ENCODE measurements at places on chromosomes 2 and 18.

- H3K36me3 ChIP-seq: no peaks in the 10 kb centered on the region
- DNase-seq: no peak
- H3K4me3 ChIP-seq: peak overlapping the region; percentile 26
Measured at GRCh38 chr18:79856119-79857007, 58.6 kb downstream of the KCNG2 start.

GRCh38 chr18:73715210-73715670, 432.4 kb downstream of the FBXO15 start:
- no peak overlapping the region for H3K4me3 ChIP-seq
- H3K4me1 ChIP-seq: no peaks in the 10 kb centered on the region
- no peaks in the 10 kb centered on the region for H3K36me3 ChIP-seq
- H3K27ac ChIP-seq: no peak overlapping the region

GRCh38 chr2:134231965-134232340, 21.9 kb upstream of the MGAT5 start:
- DNase-seq: no peak
- H3K36me3 ChIP-seq: peaks cover 5% of the 10 kb centered on the region
- peak overlapping the region; percentile 52 for H3K4me3 ChIP-seq
- peaks cover 93% of the 10 kb centered on the region for H3K4me1 ChIP-seq

DNA sequence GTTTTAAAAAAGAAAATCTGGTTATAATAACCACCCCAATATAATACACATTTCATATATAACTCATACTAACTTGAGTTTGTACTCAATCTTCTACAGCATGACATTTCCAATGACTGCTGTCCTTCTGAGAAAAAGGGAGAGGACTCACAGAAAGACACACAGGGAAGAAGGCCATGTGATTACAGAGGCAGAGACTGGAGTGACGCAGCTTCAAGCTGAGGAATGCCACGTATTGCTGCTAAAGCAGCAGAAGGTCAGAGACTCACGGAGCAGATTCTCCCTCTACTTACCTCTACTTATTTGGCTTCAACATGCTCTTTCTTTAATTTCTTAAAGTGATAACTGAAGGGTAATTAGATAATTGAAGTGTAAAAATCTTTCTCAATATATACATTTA, 753.5 kb upstream of the PKDCC start:
- H3K27ac ChIP-seq: no peak overlapping the region
- DNase-seq: no peak
- H3K36me3 ChIP-seq: no peaks in the 10 kb centered on the region
- H3K27me3 ChIP-seq: no peaks in the 10 kb centered on the region
- no peak overlapping the region for H3K4me3 ChIP-seq

- no peak for DNase-seq
- H3K27ac ChIP-seq: no peak overlapping the region
- H3K4me1 ChIP-seq: peaks cover 47% of the 10 kb centered on the region
Measured at GRCh38 chr2:42954227-42954962, 162.0 kb upstream of the HAAO start.

DNA sequence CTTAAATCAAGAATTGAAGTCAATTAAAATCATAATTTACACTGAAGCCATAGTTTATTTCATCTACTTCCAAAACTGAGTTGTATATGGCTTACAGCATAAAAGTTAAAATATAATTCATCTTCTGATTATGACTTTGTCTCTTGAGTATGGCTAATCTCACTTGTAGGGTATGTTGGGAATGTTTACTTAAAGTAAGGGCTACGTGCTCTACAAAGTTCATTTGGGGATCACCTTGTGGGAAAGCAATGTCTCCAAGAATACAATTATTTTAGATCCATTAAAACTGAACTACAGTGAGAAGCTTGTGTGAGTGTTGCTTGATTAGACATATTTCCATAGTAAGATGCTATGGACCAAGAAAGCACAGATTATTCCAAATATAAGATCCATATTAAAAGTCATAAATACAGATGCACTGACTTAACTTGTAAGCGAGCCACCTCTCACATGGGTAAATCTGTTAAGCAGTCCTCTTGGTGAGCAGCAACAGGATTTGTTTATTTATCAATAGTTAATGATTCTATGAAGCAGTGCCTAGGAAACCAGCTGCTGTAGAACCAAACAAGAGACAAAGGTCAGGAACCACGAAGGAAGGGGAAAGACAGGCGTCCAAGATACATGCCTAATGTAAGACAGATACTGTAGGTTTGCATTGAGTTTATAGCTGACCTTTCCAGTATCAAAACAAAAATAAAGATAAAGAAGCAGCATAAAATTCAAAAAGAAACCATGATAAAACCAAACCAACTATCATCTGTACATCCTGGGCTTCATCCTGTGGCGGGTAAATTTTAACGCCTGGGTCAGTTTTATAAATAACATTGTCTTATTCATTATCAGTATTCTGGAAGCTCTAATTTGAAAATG, 24.8 kb downstream of the DSG4 start:
- H3K27me3 ChIP-seq: no peaks in the 10 kb centered on the region
- no peak for DNase-seq
- no peaks in the 10 kb centered on the region for H3K4me1 ChIP-seq
- H3K4me3 ChIP-seq: no peak overlapping the region
- no peaks in the 10 kb centered on the region for H3K36me3 ChIP-seq

DNA sequence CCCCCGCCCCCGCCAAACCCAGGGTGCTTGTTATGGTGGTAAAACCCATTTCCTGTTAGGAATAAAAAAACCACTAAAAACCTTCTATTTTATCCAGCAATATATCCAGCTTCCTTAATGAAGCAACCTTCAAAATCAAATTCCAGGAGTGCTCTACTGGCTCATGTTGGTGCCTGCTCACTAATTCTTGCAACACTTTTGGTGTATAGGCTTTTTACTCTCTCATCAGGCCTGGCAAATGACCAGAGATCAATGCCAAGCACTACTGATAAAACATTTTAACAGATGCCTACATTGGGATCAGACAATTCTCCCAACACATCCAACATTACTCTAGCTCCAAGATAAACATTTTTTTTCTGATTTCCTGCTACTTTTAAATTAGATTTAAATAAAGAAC, 312.4 kb downstream of the KCNJ3 start:
- H3K36me3 ChIP-seq: no peaks in the 10 kb centered on the region
- H3K4me1 ChIP-seq: no peaks in the 10 kb centered on the region
- H3K27ac ChIP-seq: no peak overlapping the region
- DNase-seq: no peak
- H3K4me3 ChIP-seq: no peak overlapping the region

GRCh38 chr2:219299372-219299760, 9.8 kb downstream of the PTPRN start:
- no peak for DNase-seq
- H3K36me3 ChIP-seq: no peaks in the 10 kb centered on the region
- H3K4me3 ChIP-seq: no peak overlapping the region
- peaks cover 35% of the 10 kb centered on the region for H3K27me3 ChIP-seq
- H3K27ac ChIP-seq: no peak overlapping the region

DNA sequence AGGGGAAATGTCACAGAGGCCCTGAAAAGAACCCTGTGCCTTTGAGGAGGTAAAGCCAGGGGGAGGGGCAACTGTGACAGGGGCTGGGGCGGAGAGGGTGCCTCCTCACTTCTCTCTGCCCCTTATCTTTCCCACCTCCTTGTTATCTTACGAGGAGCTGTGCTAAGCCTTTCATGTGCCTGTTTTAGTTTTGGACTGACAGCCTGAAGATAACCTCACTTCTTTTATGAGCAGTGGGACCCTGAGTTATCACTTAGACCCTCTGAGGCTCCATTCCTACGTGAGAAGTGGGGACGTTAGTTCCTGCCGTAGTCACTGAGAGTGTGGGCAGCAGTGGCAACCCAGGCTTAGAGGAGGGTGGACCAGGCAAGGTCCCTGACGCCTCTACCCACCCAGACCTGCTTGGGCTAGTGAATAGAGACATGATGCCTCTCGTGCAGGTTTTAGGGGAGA, 39.5 kb upstream of the LBH start:
- no peak overlapping the region for H3K4me3 ChIP-seq
- H3K36me3 ChIP-seq: no peaks in the 10 kb centered on the region
- H3K27me3 ChIP-seq: no peaks in the 10 kb centered on the region
- DNase-seq: no peak
- peaks cover 9% of the 10 kb centered on the region for H3K4me1 ChIP-seq

GRCh38 chr2:219133976-219134375, 26.6 kb downstream of the NHEJ1 start:
- no peaks in the 10 kb centered on the region for H3K4me1 ChIP-seq
- no peak overlapping the region for H3K4me3 ChIP-seq
- H3K36me3 ChIP-seq: peaks cover 43% of the 10 kb centered on the region
- no peak overlapping the region for H3K27ac ChIP-seq
- no peak for DNase-seq

GRCh38 chr2:68091439-68092034, 28.7 kb upstream of the C1D start:
- no peak for DNase-seq
- H3K4me3 ChIP-seq: no peak overlapping the region
- H3K27ac ChIP-seq: no peak overlapping the region

DNA sequence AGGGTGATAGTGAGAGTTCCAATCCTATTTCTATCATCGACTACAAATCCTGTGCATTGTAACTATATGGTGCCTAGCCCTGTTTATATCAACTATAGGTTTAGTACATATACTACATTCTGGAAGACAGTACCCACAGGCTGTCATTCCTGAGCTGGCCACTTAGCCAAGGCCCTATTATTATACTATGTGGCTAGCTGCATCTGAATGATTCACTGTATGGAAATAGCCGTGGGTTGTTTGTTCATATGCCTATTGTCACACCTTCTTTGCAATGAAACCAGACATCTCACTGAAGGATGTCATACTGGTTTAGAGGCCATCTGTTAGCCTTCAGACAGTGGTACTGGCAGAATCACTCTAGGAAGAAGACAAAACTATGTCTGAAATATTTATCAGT, 62.3 kb upstream of the FSIP2 start:
- no peak overlapping the region for H3K27ac ChIP-seq
- H3K36me3 ChIP-seq: no peaks in the 10 kb centered on the region
- no peaks in the 10 kb centered on the region for H3K4me1 ChIP-seq
- no peaks in the 10 kb centered on the region for H3K27me3 ChIP-seq

DNA sequence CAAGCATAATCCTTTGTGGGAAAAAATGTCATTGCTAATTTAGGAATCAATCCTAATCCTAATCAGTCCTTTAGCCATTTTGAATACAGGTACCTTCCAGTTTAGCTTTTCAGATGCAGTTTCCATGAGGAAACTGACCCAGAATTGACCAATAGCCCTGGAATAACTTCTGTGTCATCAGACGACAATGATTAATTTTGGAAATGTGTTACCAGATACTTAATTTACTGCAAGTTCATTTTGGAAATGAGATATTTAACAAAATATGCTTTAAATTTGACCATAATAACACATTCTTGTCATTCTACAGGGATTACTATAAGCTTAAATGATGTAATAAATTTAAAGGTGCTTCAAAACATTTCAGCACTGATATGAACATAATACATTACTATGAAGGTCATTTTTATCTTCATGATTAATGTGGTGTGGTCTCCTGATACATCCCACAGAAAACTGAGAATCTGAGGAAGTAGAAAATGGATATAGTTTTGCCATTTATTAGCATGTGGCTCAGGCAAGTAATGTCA, 129.8 kb upstream of the SH3BP4 start:
- H3K36me3 ChIP-seq: no peaks in the 10 kb centered on the region
- no peaks in the 10 kb centered on the region for H3K4me1 ChIP-seq
- DNase-seq: no peak
- no peak overlapping the region for H3K4me3 ChIP-seq
- peaks cover 2% of the 10 kb centered on the region for H3K27me3 ChIP-seq
- H3K27ac ChIP-seq: no peak overlapping the region

GRCh38 chr18:57050310-57050949, 96.5 kb upstream of the BOD1L2 start:
- H3K4me3 ChIP-seq: no peak overlapping the region
- no peak overlapping the region for H3K27ac ChIP-seq
- H3K4me1 ChIP-seq: no peaks in the 10 kb centered on the region
- peaks cover 39% of the 10 kb centered on the region for H3K27me3 ChIP-seq
- no peak for DNase-seq
